CD8-positive, alpha-beta memory T cell (primary cell): ENCODE measurements at places on chromosomes 4 and X. TPM values are rescaled to one million over a fixed set of nuclear protein-coding genes. Genes with fewer than 3 reads are reported as not detected.

Gene NEIL3
- total RNA-seq: 10.3 TPM

Gene SPANXC
- total RNA-seq: not detected

Gene FOXR2
- not detected for total RNA-seq

Gene FAAH2
- 2.0 TPM for total RNA-seq

GRCh38 chrX:39532761-39533160 lies 565.0 kb downstream of the BCOR start:
- no peak for DNase-seq

DNA sequence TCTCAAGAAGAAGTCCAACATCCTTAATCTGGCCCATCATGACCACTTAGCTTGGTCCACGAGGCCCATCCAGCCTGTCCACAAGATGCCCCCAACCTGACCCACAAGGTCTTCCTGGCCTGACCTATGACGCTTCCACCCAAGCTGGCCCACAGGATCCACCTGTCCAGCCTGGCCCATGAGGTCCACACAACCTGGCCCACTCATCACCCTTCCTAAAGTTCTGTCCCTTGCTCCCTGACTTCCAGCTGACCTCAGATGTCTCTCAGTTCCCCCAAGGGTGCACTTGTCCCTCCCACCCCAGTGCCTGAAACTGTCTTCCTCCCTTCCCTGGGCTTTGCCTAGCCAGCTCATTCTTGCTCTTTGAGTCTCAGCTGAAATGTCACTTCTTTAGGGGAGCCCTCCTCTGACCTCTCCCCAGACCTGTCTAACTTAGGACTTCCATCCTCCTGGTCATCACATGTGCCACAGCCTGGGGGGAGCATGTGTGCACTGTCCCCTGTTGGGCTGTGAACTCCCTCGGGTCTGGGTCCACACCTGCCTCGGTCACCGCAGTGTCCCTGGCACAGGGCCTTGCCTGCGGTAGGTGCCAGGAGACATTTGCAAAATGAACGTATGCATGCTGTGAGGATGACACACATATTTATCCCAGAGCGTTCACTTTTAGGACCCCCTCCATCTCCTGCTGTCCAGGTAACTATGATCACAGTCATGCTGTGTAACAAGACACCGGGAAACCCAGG lies 61.7 kb downstream of the EVC start:
- DNase-seq: no peak

- no peak for DNase-seq
Observed at GRCh38 chrX:50736656-50737055, 77.3 kb downstream of the SHROOM4 start.

DNA sequence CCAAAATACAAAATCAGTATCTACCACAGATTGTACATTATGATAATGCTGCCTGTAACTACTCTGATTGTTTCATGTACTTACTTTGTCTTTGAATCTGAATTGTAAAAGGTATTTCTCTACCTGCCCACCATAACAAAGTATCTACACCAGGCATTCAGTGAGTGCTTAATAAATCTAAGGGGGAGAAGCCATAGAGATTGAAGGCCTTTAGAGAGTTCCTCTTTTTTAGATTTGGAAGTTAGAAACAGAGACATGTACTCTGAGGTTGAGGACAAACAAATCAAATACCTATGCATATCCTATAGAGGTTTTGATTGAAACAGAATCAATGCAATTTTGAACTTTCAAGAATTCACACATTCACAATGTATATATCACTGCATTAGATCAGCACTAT lies 42.7 kb downstream of the SAT1 start:
- no peak for DNase-seq

GRCh38 chr4:3145234-3145924 lies 70.9 kb downstream of the HTT start:
- DNase-seq: no peak

DNA sequence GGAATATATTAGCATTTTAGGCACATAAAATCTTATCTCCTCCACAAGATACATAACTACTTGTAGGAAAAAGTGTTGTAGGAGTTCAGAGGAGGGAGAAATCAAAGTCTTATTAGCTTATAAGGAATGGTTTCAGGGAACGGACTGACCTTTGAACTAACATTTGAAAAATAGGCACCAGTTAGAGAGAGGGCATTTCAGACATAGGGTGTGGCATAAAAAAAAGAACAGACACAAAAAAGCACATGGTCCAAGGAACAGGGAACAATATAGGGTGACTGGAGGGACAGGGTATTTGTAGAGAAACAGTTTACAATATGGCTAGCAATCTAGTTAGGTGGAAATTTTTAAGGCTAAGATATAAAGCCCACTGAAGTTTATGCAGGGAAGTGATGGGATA lies 6.4 kb downstream of the ABCB7 start:
- no peak for DNase-seq

GRCh38 chr4:91935217-91935616 lies 368.5 kb upstream of the GRID2 start:
- no peak for DNase-seq

GRCh38 chrX:133749951-133750350 lies 235.4 kb downstream of the GPC3 start:
- no peak for DNase-seq

DNA sequence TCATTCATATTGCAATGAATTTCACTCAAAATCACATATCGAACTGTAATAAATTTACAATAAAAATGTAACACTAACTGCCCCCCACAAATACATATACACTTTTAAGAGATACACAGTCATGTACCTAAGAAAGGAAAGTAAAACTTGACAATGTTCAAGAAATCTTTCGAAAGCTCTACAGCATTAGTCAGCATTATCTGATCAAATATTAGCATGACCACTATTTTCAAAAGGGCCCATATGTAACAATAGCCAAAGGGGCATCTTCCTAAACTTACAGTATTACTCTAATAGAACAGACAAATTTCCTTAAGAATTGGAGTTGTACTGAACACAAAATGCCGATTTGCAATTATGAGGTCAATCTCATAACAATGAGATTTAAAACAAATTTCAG lies 51.8 kb downstream of the STX18 start:
- DNase-seq: no peak

GRCh38 chr4:93960450-93960849 lies 131.9 kb downstream of the ATOH1 start:
- DNase-seq: no peak

GRCh38 chr4:3462790-3463415 lies at the start of gene DOK7:
TSS of gene DOK7 (plus strand) at chr4:3463306. CDS start at chr4:3463376, 70 bp downstream.
- DNase-seq: no peak

DNA sequence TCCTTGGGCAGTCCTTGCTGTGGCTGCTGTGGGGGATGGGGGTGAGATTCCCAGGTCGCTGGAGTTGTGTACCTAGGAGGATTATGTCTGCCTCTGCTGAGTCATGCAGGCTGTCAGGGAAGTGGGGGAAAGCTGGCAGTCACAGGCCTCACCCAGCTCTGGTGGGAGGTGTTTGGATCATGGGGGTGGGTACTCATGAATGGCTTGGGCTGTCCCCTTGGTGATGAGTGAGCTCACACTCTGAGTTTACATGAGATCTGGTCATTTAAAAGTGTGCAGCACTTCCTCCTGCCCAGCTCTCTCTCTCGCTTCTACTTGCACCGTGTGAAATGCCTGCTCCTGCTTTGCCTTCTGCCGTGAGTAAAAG lies 24.6 kb upstream of the PDLIM3 start:
- DNase-seq: no peak

DNA sequence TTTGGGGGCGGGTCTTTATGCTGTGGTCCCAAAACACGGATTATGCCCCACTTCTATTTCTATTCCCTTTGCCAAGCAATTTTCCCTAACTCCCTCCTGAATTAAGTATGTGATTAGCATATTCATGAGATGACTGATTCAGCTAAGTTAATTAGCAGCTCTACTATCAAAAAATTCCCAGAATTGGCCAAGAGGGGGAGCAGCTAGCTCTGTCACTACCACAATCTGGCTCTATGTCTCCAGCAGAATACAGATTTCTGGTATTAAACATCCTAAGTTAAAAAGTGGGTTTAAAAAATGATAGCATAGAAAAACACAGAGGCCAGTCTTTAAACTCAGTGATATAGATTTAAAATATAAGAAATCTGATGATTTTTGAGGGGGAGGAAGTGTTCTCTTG lies 80.3 kb downstream of the GPC4 start:
- DNase-seq: no peak

DNA sequence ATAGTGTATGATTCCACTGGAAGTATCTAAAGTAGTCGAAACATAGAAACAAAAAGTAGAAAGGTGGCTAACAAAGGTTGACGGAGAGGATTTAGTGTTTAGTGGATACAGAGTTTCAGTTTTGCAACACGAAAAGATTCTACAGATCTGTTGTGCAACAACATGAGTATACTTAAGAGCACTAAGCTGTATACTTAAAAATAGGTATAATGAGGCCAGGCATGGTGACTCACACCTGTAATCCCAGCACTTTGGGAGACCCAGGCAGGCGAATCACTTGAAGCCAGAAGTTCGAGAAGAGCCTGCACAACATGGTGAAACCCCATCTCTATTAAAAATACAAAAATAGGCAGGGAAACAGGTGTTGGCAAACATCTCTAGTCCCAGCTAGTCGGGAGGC lies 7.9 kb upstream of the ATRX start:
- no peak for DNase-seq

DNA sequence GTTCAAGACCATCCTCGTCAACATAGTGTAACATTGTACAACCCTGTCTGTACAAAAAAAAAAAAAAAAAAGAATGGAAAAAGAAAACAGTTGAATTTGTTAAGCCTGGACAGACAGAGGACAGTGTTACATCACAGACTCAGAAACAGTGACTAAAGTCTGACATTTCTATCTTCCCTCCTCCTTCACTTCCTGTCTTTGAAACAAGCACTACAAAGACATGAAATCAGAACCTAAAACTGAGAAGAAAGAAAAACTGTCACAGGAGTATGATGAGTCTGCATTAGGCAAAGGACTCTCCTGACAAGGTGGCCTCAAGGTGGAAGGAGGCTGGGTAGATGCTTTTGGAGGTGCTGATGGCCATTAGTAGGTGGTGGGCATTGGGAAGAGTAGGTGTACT lies 126.7 kb downstream of the RBM47 start:
- DNase-seq: no peak

DNA sequence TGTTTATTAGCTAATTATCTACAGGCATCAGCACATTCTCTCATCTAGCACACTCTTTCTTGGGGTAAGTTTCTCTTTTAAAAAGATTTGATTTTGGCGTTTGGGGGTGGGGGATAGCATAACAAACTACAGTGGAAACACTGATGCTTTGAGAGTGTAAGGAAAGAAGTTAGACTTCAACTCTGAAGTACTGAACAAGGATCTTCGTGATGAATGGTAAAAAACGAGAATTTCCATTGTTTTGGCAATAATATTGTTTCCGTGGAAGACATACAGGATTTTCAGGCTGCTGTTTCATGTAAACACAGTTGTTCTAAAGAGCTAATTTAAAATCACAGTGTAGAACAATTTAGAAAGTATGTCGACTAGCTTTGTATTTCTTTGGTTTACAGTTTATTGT lies 451 bp downstream of the LPAR4 start:
- no peak for DNase-seq

- DNase-seq: no peak
Observed at GRCh38 chr4:115292320-115293092, 179.1 kb upstream of the NDST4 start.

- DNase-seq: no peak
Observed at GRCh38 chr4:64897683-64898082, 488.4 kb upstream of the TECRL start.
